ENCODE measurements at places on chromosomes 11 and 22.

- no peak for DNase-seq
These were observed 1.1 kb upstream of the TTLL1 start for GRCh38 chr22:43090130-43090789.

GRCh38 chr11:99952816-99953215 lies 734.3 kb upstream of the ARHGAP42 start:
- DNase-seq = no peak

- DNase-seq = no peak
These were observed 30.9 kb downstream of the RPS6KA4 start for GRCh38 chr11:64389851-64390250.

- no peak for DNase-seq
These were observed 1.3 kb downstream of the RNF215 start for GRCh38 chr22:30385942-30386341.

GRCh38 chr11:91796999-91797398 lies 427.6 kb upstream of the FAT3 start:
- DNase-seq = no peak

DNA sequence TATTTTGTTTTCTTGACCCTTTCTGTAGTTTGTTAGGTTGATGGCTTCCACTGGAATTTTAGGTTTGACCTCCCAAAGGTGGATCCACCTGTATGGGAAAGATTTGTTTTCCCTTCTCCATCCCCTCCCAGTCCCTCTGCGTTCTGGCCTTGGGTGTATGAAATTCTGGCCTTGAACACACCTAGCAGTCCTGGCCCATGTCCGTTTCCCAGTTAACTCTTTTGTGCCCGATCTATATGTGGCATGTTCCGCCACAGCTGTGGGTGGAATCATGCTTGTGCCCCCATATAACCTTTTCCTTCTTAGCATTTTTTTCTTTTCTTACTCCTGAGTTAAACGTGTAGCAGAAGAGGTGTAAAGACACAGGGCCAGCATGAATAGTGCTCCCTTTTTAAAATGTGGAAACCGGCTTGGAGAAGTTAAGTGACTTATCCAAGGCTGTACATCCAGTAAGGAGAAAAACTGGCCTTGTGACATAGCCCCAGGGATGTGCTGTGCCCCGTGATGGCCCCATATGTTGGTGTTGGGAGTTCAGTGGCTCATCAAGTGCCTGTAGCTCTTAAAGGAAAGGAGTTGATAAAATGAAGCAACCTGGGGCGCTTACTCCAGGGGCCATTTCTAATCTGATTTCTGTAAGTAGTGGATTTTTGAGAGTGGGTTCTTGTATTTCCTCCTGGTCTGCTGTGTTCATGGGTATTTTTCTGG lies 39.3 kb downstream of the ZNRF3 start:
- DNase-seq = no peak

DNA sequence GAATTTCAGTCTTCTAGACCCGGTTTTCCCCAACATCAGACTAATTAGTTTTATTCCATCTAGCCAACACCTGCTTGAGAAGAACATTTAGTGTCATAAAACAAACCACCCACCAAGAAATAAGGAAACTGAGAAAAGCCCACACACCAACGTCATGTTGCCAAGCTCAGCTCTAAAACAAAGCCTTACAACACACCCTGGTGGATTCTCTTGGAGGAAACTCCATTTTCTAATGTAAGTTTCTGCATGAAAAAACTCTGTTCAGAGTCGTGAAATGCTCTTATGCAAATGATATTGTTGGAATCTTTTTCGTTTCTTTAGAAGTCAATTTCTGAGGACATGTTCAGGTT lies 105.0 kb upstream of the RAG2 start:
- no peak for DNase-seq

DNA sequence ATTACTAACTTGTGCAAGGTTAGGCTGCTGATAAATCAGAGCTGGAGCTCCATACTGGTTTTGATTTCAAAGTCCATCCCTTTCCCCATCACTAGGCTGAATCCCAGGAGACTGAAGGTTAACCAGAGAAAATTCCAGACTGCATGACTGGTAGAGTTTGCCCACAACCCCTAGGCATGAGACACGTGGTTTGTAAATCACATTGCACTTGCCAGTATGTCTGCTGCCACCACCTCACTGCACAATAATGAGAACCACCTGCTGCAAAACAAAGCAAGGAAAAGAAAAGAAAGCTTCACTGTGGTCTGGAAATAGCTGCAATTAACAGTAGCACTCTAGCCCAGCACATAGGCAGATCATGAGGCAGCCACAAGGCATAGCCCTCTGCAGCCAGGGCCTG lies 67.6 kb upstream of the NTM start:
- DNase-seq = no peak

GRCh38 chr22:33088418-33088817 lies 30.2 kb upstream of the SYN3 start:
- DNase-seq = no peak

GRCh38 chr22:38757464-38757757 lies 1.6 kb upstream of the SUN2 start:
- DNase-seq = no peak

DNA sequence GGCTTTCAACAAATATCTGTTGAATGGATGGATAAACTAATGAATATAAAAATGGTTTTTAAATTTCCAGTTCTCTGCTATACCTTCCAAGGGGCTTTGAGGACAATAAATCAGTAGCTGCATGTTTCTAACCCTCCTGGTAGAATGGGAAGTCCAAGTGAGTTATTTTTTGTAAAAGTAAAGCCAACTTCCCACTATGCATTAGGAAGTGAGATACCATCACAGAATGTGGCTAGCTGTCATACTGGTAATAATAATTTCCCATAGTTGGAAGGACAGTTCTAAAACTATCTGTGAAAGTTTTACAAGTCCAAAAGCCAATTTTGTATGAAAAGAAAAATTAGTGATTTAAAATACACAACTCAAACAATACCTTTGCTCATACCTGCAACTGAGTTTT lies 50.0 kb downstream of the TMEM123 start:
- no peak for DNase-seq

DNA sequence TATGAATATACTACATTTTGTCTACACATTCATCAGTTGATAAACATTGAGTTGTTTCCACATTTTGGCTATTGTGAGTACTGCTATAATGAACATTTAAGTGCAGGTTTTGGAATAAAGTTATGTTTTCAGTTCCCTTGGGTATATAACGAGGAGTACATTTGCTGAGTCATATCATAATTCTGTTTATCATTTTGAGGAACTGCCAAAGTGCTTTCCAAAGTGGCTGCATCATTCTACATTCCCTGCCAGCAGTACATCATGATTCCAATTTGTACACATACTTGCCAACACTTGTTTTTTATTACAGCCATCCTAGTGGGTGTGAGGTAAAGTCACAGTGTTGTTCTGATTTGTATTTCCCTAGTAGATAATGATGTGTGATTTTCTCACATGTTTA lies 1458.6 kb upstream of the TENM4 start:
- DNase-seq = no peak

DNA sequence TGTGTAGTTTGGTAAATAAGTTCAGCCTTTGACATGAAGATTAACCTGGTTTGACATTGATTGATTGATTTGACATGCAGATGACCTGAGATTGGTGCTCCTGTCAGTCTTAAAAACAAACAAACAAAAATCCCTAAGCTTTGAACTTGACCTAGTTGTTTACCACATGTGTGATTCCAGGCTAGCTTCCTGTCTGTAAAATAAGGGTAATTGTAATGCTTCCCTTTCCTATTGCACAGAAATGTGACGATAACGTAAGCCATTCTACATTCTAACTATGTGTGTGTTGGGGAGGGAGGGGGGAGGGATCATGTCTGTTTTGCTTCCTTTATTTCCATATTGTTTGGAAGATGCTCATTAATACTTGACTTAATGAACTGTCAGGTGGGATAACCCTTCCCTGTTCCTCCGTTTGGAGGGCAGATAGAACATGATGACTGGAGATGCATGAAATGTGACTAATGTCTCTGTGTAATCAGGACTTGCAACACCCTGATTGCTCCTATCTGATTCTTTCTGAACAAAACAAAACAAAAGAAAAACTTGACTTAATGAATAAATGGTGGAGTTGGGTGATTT lies 106.1 kb upstream of the CLMP start:
- no peak for DNase-seq

DNA sequence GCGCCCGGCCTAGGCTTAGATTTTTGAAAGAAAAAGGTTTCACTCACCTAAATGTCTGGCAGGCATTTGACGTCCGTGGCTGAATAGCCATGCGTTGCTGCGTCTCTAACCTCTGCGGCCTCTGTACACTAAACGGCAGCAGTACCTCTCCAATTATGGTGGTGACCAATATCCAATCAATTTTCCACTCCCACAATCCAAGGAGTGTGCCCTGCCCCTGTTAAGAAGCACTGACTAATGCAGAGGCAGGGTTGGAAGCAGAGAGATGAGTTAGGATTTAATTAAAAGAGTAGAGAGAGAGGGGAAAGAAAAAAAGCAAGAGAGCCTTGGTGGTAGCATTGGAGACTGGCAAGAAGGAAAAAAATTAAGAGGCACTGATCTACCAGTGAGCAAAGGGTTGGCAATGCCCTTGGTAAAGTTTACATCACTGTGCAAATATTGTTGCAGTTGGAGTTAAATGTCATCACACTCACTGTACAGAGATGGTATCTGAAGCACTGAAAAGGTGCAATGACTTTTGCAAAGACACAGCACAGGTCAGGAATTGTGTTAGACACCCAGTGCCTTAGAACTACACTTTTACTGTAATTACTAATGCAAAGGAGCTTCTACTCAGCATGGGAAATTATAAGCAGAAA lies 526.7 kb downstream of the NTM start:
- DNase-seq = no peak

DNA sequence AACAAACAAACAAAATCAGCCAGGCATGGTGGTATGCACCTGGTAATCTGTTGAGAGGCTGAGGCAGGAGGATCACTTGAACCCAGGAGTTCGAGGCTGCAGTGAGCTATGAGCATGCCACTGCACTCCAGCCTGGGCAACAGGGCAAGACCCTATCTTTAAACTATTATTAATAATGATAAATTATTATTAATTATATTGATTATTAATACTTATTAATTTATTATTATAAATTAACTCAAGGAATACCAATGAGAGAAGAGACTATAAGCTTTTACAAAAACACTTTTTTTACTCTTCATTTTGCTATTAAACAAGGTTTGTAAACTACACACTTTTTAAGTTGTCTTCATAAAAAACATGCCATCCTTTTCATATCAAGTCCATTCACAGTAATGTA lies 97.7 kb upstream of the APOA1 start:
- no peak for DNase-seq

DNA sequence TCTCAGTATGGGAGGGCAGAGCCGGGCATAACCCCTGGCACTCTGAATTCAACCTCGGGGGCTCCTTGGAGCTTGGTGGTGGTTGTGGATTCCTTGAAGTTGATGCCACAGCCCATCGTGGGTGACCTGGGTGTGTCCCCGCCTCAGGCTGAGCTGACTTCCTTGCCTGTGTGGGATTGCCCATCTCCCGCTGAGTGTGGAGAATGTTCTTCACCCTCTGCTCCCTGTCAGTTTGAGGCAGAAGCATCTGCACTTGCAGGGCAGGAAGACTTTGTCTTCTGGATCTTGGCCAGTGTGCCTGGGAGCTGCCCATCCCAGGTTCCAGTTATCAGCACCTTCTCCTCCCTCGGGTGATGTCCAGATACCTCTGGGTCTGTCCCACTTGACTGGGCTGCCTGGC lies 25.3 kb downstream of the CD82 start:
- no peak for DNase-seq

- no peak for DNase-seq
These were observed 63.2 kb upstream of the FIBIN start for GRCh38 chr11:26930518-26931247.

DNA sequence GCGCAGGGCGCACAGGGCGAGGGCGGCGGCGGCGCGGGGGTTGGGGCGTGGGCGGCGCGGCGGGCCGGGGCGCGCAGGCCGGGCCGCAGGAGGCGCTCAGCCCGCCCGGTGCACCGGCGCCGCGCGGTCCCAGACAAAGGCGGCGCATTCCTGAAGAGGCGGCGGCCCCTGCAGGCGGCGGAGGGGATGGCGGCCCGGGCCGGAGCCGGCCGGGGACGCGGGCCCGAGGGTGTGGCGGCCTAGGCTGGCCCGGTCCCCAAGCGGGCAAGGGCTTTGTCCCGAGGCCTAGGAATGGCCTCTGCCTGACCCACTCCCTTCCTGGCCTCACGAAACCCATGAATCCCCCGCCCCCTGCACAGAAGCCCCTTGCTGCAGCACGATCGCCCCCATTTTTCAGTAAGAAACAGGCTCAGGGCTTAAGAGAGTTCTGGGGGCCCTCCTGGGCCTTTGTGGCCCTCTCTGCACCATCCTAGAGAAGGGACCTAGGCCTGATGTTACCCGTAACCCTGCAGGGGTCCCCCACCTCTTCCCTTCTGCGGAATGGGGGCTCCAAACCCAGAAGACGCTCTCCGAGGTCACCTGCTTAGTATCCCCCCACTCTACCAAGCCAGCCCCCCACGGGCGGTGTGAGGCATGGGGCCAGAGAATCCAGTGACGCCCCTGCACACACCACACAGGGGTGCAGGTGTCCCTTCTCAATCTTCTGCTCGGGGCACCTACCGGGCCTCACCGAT lies at the start of gene RTN4R:
TSS of gene RTN4R (minus strand) at position 40 of the 734 bp plus-strand sequence. CDS start 226 bp downstream, outside the sequence.
- DNase-seq = peak; percentile 60

DNA sequence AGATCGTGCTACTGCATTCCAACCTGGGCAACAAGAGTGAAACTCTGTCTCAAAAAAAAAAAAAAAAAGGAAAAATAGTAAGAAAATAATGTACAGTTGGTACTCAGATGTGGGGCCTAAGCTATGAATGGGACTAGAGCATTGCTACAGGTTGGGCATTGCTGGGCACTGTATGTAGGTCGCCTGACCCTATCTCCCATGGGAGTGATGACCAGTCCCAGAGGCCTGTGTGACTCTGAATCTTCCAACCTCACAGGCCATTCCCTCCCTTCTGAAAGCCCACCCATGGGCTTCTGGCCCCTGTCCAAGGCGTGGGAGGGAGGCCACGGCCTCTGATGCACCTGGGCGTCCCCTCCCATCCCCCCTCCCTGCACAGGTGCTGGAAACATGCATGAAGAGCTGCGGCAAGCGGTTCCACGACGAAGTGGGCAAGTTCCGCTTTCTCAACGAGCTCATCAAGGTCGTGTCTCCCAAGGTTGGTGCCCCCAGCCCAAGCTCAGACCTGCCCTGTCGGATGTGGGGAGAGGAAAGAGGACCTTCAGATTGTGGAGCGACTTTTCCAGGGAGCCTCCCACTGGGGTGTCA lies 9.5 kb downstream of the GGA1 start:
- DNase-seq = no peak

- DNase-seq = no peak
These were observed 962 bp downstream of the SIRT3 start for GRCh38 chr11:235180-235579.

- peak; percentile 57 for DNase-seq
These were observed 97.6 kb upstream of the HSD17B12 start for GRCh38 chr11:43582863-43583462.

Measured in H9 (cell line).